ENCODE measurements at places on chromosomes 3 and 15. TPM values are rescaled to one million over a fixed set of nuclear protein-coding genes. Genes with fewer than 3 reads are reported as not detected.

The ARPP21 gene
- total RNA-seq = not detected

The PIF1 gene
- 1.7 TPM for total RNA-seq

The TMEM207 gene
- not detected for total RNA-seq

The GP9 gene
- total RNA-seq = not detected

The ALDH1A2 gene
- 18.5 TPM for total RNA-seq

The EPHB1 gene
- 4.3 TPM for total RNA-seq

The SLC9C1 gene
- total RNA-seq = not detected

The TMEM40 gene
- total RNA-seq = not detected

The MUC13 gene
- total RNA-seq = not detected

The DPPA2 gene
- not detected for total RNA-seq

The CACNA1D gene
- 2.5 TPM for total RNA-seq

Data from esophagus muscularis mucosa (tissue), 4 donors.